ENCODE measurements at places on chromosomes 5 and 9. TPM values are rescaled to one million over a fixed set of nuclear protein-coding genes. Genes with fewer than 3 reads are reported as not detected.
A peak's percentile ranks its signal among the peaks of the same experiment; 100 is the strongest.

C9orf153 gene
- not detected for total RNA-seq

HIGD2A gene
- total RNA-seq = 30.6 TPM

CYSRT1 gene
- total RNA-seq = not detected

AGXT2 gene
- not detected for total RNA-seq

CTXN3 gene
- not detected for total RNA-seq

DNA sequence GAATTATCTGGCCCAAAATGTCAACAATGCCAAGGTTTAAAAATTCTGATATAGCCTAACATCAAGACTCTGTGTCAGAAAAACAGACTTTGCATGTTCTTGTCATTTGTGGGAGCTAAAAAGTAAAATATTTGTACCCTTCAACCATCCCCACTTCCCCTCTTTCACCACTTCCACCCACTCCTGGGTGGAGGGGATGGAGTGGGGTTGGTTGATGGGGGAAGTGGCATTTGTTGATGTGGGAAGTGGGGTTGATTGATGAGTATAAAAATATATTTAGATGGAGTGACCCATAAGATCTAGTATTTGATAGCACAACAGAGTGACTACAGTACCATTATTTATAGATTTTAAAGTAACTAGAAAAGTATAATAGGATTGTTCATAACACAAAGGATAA, 55.0 kb upstream of the C9orf72 start:
- no peaks in the 10 kb centered on the region for H3K27me3 ChIP-seq
- no peak overlapping the region for H3K4me3 ChIP-seq
- DNase-seq = no peak
- H3K4me1 ChIP-seq = peaks cover 19% of the 10 kb centered on the region
- H3K36me3 ChIP-seq = no peaks in the 10 kb centered on the region

DNA sequence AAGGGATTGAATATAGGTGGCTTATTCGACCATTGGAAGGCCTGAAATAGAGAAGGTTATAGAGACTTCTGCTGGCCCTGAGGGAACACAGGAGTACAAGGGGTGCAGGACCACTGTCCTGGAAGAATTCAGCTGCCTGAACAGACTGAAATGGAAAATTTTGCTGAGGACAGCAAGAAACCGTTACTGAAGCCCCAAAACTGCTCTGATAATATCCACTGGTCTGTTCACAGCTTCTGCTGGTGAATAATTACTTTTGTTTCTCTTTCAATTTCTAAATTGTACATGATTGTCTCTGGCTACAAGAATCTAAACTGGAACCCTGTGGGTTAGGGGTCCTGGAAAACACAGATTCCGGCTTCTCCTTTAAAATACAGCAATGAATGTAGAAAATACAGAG, 218.5 kb upstream of the CDH12 start:
- H3K4me3 ChIP-seq = no peak overlapping the region
- H3K36me3 ChIP-seq = no peaks in the 10 kb centered on the region
- H3K4me1 ChIP-seq = no peaks in the 10 kb centered on the region
- H3K27me3 ChIP-seq = no peaks in the 10 kb centered on the region
- DNase-seq = no peak
- no peak overlapping the region for H3K27ac ChIP-seq

DNA sequence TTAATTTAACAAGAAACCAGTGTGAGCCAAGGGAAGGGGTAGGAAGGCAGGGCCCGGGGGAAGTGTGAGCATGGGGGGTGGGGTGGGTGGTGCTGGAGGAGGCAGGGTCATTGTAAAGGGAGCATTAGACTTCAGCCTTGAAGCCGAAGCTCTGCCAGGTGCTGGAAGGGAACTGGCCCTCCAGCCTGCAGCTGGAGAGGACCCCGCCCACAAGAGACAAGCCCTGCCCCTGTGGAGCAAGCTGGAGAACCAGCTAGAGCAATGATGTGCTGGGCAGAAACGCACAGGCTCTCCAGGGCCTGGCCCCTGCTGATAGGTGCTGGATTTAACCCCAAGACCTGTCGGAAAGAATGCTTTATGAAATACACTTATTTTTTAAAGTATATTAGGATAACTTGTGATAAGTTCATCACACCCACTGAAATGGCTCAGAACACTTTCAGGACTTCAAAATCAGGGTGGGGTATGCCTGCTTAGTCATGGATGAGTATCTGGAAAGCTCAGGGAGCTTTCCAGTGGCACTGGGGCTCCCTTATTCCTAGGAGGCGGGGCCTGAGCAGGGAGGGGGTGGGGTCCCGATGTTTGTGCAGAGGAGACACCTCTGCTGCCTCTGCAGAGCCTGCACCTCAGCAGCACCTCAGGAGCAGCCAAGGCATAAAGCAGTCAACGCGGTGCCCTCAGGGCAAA, 27.1 kb downstream of the UBE2QL1 start:
- H3K27ac ChIP-seq = no peak overlapping the region
- no peaks in the 10 kb centered on the region for H3K36me3 ChIP-seq
- no peaks in the 10 kb centered on the region for H3K27me3 ChIP-seq
- no peak overlapping the region for H3K4me3 ChIP-seq
- DNase-seq = peak; percentile 38

DNA sequence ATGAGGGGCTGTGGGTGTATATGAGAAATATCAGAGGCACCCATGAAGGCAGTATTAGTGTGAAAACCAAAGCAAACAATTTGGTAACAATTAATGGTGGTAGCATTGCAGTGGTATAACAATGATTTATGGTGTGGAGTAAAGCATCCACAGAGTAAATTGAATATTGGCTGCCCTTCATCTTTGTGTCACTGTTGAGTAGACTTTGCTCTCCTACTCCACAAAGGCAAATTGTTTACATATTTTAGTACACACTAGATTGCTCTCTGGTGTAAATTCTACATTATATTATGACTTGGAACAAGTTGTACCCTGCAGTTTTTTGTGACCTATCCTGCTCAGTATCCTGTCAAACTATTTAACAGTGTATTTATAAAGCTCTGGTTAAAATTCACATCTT, 455.5 kb upstream of the RORB start:
- H3K27me3 ChIP-seq = no peaks in the 10 kb centered on the region
- no peaks in the 10 kb centered on the region for H3K36me3 ChIP-seq
- no peak overlapping the region for H3K4me3 ChIP-seq
- H3K27ac ChIP-seq = no peak overlapping the region
- no peak for DNase-seq

GRCh38 chr5:81165493-81166119, 67.5 kb upstream of the CKMT2 start:
- no peaks in the 10 kb centered on the region for H3K4me1 ChIP-seq
- H3K27ac ChIP-seq = no peak overlapping the region
- H3K27me3 ChIP-seq = no peaks in the 10 kb centered on the region
- no peak for DNase-seq
- no peak overlapping the region for H3K4me3 ChIP-seq

- H3K4me1 ChIP-seq = no peaks in the 10 kb centered on the region
- no peak for DNase-seq
- no peak overlapping the region for H3K27ac ChIP-seq
- no peaks in the 10 kb centered on the region for H3K36me3 ChIP-seq
- H3K4me3 ChIP-seq = no peak overlapping the region
- no peaks in the 10 kb centered on the region for H3K27me3 ChIP-seq
These were observed 204.9 kb upstream of the GAS1 start for GRCh38 chr9:87152256-87152655.
